ENCODE measurements at places on chromosomes 4 and X. TPM values are rescaled to one million over a fixed set of nuclear protein-coding genes. Genes with fewer than 3 reads are reported as not detected.
A peak's percentile ranks its signal among the peaks of the same experiment; 100 is the strongest.

PRDX4 gene
- total RNA-seq: 31.3 TPM

HERC5 gene
- 4.8 TPM for total RNA-seq

FAM53A gene
- 0.51 TPM for total RNA-seq

TREX2 gene
- total RNA-seq: 0.29 TPM

VMA21 gene
- total RNA-seq: 13.9 TPM

ATP2B3 gene
- total RNA-seq: 0.12 TPM

IQCM gene
- total RNA-seq: not detected

FGF5 gene
- total RNA-seq: 0.12 TPM

PLXNA3 gene
- 21.6 TPM for total RNA-seq

INTU gene
- total RNA-seq: 4.4 TPM

BEX5 gene
- 1.1 TPM for total RNA-seq

KLKB1 gene
- total RNA-seq: 1.00 TPM

C4orf46 gene
- 5.4 TPM for total RNA-seq

- peak; percentile 36 for DNase-seq
These were observed 577 bp upstream of the PIM2 start for GRCh38 chrX:48919360-48919841.

GRCh38 chr4:158871335-158871724 lies 102.5 kb downstream of the FNIP2 start:
- no peak for DNase-seq

- no peak for DNase-seq
These were observed 142.6 kb upstream of the PPARGC1A start for GRCh38 chr4:24032371-24032989.

DNA sequence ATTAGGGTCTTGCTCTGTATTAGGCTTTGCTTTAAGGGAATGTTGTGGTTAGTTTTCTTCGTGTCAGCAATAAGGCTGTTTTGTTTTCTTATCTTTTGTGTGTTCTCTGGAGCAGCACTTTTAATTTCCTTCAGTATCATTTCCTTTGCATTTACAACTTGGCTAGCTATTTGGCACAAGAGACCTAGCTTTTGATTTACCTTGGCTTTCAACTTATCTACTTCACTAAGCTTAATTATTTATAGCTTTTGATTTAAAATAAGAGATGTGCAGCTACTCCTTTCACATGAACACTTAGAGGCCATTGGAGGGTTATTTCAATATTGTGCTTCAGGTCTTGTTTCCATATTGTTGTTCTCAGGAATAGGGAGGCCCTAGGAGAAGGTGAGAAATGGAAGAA lies 68.2 kb downstream of the FAT4 start:
- DNase-seq: no peak

- peak; percentile 36 for DNase-seq
These were observed 73.4 kb upstream of the EDNRA start for GRCh38 chr4:147407261-147408045.

GRCh38 chr4:42778349-42778748 lies 114.2 kb upstream of the GRXCR1 start:
- no peak for DNase-seq

GRCh38 chr4:7924163-7924562 lies 15.5 kb downstream of the AFAP1 start:
- DNase-seq: no peak

DNA sequence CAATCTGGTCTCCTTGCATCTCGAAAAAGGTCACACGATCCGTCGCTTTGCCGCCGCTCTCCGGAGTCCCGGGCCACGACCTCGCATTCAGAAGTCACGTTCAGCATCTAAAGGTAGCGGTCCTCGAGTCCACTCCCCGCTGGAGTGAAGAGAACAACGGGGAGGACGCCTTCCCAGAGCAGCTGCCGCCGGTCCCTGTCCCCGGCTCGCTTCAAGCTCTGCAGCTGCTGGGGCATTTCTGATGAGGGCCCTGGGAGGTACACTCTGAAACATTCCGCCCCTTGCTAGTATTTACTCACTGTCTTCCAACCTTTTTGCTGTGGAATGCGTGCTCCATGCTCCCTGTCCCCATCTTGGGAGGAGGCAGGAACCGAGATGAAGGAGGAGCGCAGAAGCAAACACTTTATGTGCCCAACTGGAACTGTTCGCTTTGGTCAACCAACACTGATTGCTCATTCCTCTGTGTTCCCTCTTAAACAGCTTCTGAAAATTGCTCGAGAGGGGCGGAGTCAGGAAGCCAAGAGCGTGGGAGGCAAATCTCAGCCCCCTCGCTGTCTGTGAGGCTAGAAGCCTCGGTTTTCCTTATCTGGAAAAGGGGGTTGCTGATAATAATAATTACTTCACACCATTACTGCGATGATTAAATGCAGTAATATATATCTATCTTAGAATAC lies 6.4 kb upstream of the VAMP7 start:
- DNase-seq: no peak

GRCh38 chr4:169657470-169658107 lies 37.2 kb downstream of the CLCN3 start:
- no peak for DNase-seq

DNA sequence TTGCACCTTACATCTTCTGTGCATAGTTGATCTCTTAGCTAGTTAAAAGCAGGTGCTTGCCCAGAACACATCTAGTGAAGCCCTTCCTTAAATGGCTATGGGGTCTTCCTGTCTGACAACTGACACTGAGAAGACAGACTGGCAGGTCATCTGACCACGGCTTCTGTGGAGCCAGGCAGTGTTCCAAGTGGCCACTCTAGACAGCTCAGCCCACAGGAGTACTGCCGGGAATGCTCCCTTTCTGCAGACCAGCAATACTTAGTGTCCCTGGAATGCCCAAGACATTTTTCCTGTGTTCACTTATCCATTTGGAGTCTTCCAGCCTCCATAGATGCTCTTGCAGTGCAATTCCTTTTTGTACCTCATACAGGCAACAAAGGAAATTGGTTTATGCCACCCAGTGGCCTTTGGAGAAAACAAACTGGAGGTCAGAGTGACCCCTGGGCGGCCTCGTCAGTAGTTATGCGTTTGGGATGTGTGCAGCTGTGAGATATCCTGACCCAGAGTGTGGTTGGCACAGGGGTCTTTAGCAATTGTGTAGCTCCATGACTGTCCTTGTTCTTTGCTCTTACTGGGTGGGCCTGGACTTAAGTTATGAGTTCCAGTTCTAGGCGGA lies 335.5 kb downstream of the ARHGAP10 start:
- no peak for DNase-seq

GRCh38 chr4:30881985-30882384 lies 161.8 kb downstream of the PCDH7 start:
- no peak for DNase-seq

DNA sequence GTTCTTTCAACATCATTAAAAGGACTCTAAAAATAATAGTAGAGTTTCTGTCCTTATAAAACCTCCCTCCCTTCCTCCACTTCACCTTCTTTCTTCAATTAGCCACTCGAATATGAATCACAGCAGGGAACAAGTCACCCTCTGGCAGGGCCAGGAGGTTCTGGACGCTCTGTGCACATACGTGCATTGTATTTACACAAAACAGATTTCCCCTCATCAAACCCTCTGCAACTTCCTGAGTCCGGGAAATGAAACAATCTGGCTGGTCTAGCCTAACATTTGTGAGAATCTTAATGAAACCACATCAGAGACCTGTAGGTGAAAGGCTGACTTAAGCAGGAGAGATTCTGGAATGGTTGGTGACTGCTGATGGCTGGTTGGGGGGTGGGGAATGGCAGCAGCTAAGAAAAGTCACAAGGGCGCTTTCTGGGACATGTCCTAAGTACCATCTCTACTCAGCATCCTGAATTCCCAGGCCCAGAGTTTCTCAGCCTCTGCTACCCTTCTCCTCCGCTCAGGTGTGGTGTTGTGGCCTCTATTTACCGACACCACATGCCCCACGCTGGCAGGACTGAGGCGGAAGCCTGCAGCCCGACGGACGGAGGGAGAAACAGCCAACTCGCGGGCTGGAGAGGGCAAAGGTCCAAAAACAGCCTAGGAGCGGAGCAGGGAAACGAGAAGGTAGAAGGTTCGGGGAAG lies 1.0 kb downstream of the ZDHHC9 start:
- DNase-seq: no peak

- peak; percentile 48 for DNase-seq
These were observed 24.8 kb downstream of the SMIM20 start for GRCh38 chr4:25938787-25939186.

- DNase-seq: no peak
These were observed 647.2 kb upstream of the FRG1 start for GRCh38 chr4:189293459-189293858.

DNA sequence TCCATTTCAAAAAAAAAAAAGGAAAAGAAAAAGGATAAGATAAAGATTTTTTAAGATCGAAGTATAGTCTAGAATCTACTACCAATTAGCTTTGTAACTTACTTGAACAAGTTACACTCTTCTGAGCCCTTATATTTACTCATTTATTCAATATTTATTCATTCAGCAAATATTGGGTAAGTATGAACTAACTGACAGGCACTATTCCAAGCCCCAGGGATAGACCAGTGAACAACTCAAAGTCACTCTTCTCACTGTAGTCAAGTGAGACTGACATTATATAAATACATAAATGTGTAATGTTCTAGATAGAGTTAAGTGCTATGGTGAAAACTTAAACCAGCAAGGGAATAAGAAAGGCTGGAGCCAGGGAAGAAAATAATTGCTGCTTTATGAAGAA lies 131.6 kb downstream of the ARHGAP24 start:
- no peak for DNase-seq

DNA sequence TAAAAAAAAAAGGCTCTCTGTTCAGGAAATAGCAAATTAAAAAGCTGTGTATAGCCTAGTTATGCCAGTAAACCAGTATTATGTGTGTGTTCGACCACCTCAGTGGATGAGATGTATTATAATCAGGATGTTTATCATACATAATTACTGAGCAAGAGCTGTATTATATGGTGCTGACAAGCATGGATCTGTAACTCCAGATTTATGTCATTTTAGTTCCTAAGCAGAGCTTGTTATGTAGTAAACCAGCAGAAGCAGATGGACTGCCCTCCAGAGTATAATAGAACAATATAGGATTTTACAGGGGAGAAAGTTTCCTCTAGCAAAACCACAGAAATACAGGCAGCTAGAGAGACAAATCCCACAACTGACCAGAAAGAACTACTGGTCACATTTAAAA lies 627.4 kb upstream of the EPHA5 start:
- no peak for DNase-seq

All from heart left ventricle (tissue), 16 donors.